H1 (cell line): ENCODE measurements at places on chromosomes 13 and 19.

- no peak for DNase-seq
Observed at GRCh38 chr13:45341799-45342500, 967 bp upstream of the TPT1 start.

DNA sequence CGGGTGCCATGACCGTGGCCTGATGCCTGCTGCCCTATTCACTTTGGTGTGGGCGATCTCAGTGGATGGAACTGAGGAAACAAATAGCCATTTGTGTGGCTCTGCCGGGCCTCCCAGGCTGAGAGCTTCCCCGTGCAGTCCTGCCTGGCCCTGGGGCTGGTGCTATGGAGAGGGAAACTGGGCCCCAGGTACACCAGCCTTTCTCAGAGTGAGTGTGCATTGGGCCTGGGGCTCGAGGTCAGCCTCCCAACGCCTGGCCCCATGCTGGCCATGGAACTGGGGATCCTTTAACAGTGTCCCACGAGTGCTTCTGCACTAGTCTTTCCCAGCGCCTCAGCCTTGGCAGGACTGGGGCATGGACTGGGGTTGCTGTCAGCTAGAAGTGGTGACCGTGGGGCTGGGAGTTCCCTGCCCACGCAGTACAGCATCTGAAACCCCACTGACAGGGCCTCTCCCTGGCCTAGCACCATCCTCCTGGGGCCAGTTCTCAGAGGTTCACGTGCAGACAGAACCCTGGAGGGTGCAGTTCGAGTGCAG lies 10.5 kb downstream of the PLEKHF1 start:
- DNase-seq, result no peak

DNA sequence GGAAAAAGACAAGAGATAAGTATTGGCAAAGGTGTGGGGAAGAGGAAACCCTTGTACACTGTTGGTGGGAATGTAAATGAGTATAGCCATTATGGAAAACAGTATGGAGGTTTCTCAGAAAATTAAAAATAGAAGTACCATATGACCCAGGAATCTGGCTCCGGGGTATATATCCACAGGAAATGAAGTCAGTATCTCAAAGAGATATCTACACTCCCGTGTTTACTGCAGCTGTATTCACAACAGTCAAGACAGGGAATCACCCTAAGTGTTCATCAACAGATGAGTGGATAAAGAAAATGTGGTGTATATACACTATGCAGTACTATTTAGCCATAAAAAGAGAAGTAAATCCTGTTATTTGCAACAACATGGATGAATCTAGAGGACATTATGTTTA lies 13.5 kb downstream of the KCTD12 start:
- DNase-seq, result no peak

GRCh38 chr19:45455707-45456499 lies 11.9 kb upstream of the FOSB start:
- no peak for DNase-seq

DNA sequence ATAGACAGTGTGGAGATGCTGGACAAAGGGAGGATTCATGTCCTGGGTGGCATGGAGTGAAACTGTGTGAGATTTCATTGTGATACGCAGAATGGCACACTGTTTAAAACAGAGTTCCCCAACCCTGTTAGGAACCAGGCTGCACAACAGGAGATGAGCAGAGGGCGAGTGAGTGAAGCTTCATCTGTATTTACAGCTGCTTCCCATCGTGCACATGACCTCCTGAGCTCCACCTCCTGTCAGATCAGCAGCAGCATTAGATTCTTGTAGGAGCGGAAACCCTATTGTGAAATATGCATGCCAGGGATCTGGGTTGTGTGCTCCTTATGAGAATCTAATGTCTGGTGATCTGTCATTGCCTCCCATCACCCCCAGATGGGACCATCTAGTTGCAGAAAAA lies 72.5 kb downstream of the RAP2A start:
- no peak for DNase-seq

- no peak for DNase-seq
Observed at GRCh38 chr19:37986048-37986750, 79.2 kb downstream of the SIPA1L3 start.

DNA sequence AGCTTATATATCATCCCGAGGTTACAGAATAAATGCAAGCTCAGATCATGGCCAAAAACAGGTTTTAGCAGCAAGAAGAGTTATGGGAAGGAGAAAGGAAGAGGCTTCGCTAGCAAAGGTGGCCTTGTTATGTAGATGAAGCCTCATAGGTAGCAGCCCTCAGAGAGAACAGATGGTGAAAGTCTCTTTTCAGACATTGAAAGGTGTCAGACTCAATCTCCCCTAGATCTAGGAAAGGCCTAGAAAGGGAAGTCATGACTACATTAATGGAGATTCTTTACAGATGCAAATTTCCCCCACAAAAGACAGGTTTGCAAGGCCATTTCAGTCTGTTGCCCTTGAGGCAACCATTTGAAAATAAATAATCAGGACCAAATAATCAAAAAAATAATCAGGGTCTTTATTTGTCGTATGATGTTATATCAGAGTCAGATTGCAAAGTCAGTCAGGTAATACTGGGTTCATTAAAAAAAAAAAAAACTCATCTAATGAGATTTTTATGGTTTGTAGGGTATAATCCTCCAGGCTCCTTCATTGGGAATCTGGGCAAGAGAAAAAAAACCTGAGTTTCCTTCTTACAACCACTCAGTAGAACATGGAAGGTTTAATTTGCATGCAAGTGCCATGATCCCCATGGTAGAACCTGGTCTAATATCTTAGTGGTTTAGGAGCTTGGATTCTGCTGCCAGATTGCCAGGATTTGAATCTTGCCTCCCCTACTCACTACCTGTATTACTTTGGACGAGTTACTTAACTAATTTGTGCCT lies 50.8 kb upstream of the HTR2A start:
- DNase-seq, result no peak

DNA sequence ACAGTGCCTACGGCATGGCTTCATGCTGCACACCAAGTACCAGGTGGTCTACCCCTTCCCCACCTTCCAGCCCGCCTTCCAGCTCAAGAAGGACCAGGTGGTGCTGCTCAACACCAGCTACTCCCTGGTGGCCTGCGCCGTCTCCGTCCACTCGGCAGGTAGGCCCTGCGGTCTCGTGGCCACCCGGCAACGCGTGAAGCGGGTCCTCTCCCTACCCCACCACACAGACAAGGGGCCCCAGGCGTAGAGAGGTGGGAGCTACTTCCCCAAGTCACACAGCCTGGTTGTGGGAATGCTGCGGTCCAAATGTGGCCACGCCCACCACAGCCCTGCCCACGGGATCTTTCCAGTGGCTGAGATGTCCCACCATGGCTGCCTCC lies 4.0 kb downstream of the DCAF15 start:
- no peak for DNase-seq

- no peak for DNase-seq
Observed at GRCh38 chr19:16337809-16338469, 13.3 kb downstream of the KLF2 start.

GRCh38 chr19:29376855-29377354 lies 148.9 kb upstream of the VSTM2B start:
- no peak for DNase-seq

DNA sequence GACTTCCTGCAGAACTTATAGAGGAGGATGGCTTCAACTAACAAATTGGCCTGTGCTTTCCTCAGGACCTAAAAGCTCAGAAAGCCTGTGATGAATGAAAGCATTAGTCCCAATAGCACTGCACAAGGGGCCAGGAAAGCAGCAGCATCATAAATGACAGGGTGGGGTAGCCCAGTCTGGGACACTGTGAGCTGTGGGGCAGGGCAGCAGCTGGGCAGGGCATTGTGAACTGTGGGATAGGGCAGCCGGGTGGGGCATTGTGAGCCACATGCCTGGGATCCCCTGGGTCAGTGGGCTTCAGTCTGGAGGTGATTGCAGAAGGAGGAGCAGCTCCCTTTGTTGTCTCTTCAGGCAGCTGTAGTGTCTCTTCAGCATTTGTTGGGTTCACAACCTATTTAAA lies 1276.8 kb downstream of the UQCRFS1 start:
- no peak for DNase-seq

DNA sequence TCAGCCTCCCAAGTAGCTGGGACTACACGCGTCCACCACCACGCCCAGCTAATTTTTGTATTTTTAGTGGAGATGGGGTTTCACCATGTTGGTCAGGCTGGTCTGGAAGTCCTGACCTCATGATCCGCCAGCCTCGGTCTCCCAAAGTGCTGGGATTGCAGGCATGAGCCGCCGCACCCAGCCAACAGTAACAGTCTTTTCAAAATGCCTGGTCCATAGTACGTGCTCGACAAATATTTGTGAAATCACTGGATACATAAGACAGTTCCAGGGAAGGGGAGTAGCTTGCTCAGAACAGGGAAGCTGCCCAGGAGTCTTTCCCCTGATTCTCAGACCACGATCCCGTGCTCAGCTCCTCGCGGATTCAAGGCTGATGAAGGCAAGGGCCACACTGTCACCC lies 30.5 kb downstream of the CACNG6 start:
- no peak for DNase-seq

DNA sequence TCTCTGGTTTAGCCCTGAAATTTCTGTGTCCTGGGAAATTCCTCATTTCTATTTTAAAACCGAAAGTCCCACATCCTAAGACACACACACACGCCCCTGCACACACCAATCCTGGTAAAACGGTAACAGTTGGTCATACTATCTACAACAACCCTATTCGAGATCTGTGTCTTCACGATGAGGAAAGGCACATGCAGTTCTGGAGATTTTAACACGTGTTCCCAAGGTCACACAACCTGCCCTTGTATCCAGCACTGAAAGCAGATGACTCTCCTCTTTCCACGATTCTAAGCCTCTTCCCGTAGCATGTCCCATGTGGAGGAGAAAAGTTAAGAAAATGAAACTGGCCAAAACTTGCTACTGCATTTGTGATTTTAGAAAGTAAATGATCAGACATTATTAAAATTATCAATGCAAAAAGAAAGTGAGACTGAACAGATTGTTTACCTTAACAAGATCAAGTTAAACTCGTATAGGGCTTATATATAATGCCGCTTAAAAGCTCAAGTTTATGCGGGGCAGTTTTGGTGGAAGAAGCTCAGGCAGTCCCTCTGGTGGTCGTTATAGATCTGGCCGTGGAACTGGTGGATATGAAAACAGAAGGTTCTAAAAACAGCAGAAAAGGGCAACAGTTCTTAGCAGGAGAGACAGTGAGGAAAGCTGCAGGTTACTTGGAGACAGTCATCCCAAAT lies 32.7 kb downstream of the VSTM1 start:
- no peak for DNase-seq

DNA sequence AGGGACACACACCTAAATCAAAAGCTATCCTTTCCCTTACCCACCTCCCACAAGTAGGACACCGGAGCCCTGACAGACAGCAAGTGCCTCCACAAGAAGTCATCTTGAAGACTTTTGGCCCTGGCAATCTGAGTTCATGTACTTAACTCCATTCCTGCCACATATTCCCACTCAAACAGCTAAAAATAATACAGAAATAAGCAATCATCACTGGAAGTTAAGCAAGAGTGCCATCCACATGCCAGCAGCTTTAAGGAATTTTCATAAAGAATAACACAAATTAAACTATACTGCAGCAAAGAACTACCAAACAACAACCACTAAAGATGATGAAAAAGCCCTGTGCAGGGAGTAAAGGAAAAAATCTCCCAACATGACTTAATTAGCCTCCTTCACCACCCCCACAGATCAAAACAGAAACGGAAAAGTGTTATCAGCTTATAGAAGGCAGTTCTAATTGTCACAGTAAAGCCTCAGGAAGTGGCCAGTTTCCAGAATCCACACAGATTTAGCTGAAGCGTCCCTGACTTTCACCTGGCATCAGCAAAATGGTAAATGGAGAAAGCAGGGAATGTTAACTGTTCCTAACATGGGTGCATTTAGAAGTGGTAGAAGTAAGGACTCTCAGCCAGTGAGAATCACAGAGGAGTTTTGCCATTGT lies 343.9 kb downstream of the TBC1D4 start:
- DNase-seq, result no peak

- no peak for DNase-seq
Observed at GRCh38 chr13:42153199-42154113, 105.0 kb downstream of the DGKH start.

DNA sequence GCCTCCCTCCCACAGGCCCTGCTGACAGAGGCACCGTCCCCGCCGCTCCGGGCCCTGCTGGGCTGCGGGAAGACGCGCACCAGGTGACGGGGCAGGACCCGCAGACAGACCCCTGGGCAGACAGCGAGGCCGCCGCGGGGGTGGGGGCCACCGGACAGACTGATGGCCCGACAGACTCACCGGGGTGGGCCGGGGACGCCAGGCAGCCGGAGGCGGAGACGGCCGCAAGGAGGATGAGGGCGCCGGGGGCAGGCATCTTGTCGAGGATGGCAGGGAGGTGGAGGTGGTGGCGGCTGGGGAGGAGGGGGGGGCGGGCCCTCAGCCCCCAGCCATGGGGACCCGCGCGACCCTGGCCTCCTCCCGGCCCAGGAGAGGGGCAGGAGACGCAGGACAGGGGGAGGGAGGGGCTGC lies 309 bp downstream of the LMTK3 start:
- DNase-seq, result no peak

- peak; percentile 61 for DNase-seq
Observed at GRCh38 chr19:50820086-50820485, 3.5 kb downstream of the KLK1 start.

GRCh38 chr13:108220041-108220440 lies 1.8 kb downstream of the ABHD13 start:
- DNase-seq, result no peak

DNA sequence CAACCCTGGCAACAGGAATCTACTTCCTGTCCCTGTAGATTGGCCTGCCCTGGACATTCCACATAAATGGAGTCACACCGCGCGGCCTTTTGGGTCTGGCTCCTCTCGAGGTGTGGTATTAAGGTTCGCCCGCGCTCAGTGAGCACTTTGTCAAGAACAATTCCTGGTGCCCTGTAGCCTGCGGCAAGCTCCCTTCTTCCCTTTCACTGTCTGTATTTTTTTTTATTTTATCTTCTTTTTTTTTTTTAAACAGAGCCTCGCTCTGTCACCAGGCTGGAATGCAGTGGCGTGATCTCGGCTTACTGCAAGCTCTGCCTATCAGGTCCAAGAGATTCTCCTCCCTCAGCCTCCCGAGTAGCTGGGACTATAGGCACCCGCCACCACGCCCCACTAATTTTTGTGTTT lies 28.3 kb downstream of the PEX11G start:
- DNase-seq, result no peak

- DNase-seq, result no peak
Observed at GRCh38 chr13:20053891-20054290, 95.4 kb downstream of the ZMYM2 start.

GRCh38 chr19:49210108-49210900 lies 52.7 kb downstream of the TRPM4 start:
- DNase-seq, result peak; percentile 97

DNA sequence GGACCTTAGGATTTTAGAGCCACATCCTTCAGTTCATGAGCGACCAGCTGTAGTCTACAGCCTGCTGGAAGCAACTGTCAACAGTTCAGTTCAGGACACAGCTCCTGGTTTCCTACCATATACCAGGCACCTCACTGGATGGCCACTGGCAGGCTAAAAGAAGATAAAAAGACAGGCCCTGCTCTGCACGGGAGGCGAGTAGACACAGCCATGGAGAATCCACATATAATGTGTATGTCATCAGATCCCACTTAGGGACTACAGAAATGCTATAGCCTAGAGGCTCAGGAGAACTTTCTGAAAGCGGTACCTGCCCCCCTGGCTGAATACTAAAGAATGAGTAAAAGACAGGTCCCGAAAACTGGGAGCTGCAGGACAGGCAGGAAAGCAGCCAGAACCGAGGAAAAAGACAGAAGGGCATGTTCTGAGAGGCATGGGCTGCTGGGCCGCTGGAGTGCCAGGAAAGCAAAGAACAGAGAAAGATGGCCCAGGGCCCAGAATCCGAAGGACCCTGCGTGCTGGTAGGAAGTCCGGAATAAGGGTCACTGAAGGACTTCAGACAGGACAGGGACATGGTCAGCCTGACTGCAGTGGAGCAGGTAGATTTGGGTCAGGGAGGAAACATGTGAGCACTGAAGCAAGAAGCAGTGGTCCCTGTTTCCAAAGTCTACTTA lies 23.5 kb downstream of the DZIP1 start:
- DNase-seq, result peak; percentile 2
